ENCODE measurements at places on chromosomes 1 and 21. TPM values are rescaled to one million over a fixed set of nuclear protein-coding genes. Genes with fewer than 3 reads are reported as not detected.

Gene CNIH3
- 2.5 TPM for total RNA-seq

DNA sequence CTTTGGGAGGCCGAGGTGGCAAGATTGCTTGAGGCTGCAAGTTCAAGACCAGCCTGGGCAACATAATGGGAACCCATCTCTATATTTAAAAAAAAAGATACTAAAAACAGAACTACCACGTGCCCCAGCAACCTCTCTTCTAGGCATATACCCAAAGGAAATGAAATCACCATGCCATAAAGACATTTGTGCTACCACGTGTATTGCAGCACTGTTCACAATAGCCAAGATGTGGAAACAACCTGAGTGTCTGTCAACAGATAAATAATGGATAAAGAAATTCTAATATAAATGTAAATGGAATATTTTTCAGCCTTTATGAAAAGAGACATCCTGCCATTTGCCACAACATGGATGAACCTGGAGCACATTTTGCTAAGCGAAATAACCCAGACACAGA lies 128.6 kb downstream of the PCNX2 start:
- DNase-seq, result no peak

DNA sequence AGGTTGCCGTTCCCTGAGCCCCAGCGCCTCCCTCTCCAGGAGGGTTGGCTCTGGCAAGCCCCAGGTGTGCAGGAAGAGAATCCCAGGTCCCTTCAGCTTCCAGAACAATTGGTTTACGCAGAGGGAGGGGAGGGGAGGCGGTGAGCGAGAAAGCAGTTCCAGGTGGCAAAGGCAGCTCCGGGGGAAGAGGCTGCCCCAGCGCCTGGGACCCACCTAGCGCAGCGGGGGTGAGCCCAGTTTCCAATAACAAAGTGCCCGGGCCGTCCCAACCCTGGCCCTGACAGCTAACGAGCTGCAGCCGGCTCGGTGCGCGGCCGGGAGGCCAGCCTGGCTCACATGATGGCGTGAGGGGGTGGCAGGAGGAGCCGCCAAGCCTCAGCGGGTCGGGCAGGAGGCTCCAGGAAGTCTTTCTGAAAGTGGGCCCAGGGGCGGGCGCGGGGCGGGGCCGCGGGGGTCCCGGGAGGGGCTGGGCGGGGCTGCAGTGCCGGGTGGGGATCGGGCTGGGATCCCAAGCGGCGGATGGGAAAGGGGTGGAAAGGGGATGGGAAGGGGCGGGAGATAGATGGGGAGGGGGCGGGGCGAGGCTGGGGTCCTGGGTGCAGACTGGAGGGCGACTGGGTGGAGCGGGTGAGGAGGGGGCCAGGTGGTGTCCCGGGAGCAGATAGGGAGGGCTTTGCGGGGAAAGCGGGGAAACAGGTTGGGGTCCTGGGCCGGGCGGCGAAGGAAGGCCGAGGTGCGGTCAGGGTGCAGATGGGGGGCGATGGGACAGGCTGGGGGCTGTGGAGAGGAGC lies 22.8 kb downstream of the DHRS3 start:
- peak; percentile 86 for DNase-seq

GRCh38 chr1:233138788-233139585 lies 156.5 kb downstream of the PCNX2 start:
- no peak for DNase-seq

DNA sequence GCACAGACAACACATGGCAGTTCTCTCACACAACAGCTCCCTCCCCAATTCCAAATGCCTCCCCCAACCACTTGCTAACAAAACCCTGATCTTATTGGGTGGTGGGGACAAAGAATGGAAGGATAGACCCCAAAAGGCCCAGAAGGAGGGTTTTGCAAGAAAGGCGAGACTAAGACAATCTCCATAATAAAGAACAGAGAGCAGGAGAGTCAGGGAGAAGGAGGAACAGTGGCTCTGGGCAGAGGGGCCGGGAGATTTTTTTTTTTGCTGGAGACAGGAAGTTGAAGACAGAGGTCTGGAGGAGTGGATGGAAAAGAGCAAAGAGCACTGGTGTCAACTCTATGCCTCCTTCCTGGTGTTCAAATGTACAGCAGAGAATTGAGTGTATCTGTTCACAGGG lies 6.5 kb upstream of the C1QA start:
- no peak for DNase-seq

DNA sequence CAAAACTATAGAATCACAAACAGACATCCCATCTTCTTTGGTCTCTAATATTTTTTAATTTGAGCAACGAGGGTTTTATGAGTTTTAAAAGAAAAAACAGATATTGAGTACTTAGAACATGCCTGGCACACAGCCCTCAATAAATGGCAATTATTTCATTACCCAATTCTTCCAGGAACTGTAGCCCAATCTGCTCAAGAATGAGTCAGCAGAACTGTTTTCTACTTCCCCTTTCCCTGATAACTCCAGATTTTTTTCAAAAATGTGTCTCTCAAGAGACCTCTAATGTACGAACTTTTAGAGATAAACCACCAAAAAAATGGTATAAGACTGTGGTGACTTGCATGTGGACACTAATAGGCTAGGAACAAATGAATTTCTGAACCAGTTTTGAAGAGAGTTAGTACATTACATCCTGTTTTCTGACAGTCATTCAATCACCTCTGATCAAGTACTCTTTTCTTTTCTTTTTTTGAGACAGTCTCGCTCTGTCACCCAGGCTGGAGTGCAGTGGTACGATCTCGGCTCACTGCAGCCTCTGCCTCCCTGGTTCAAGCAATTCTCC lies 11.5 kb downstream of the ABL2 start:
- DNase-seq, result peak; percentile 23

- no peak for DNase-seq
Measured at GRCh38 chr1:114369930-114370329, 141.1 kb downstream of the TRIM33 start.

DNA sequence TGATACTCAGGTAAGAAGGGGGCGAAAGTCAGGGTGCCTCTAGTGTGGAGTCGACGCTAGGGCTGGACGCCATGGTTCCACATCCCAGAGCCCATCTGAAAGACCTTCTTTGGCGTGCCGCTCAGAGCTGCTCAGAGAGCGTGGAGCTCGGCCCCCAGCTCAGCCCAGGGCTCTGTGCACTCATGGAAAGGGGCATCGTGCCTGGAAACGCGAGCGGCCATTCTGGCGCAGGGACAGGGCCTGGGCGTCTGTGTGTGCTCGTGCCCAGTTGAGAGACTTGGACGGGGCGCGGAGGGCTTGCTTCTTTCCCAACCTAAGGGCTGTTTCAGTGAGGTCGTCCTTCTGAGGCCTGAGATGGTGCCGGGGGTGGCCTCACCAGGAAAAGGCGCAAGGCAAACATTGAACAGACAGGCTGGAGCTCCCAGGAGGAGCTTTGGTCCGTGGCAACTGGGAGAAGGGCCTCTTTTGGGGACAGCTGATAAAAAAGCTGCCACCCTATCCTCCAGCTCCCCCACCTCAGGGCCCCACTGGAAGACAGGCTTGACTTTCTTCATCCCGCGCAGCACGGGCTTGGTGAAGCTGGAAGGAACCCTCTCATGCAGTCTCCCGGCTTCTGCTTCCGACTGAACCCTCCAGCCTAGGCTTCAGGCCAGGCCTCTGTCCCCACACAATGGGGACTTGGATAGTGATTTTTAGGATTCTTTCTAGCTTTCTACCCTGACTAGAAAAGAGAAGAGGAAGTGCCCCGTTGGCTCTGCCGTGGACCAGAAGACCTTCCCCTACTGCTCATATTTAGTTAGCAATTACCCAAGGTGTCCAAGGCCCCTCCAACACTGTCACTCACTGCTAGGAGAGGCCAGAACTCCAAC lies 77.1 kb downstream of the CD58 start:
- DNase-seq, result no peak

Gene MIXL1
- total RNA-seq, result not detected

DNA sequence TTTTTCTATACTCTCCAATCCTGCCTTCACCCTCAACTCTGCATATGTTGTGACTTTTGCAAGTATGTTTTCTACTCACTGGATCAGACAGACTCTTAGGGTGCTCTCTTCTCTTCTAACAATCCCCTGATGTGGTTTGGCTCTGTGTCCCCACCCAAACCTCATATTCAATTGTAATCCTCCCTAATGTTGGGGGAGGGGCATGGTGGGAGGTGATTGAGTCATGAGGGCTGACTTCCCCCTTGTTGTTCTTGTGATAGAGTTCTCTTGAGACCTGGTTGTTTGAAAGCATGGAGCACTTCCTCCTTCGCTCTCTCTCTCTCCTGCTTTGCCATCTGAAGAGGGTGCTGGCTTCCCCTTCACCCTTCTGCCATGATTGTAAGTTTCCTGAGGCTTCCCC lies 148.9 kb upstream of the IGSF21 start:
- DNase-seq, result no peak

GRCh38 chr1:232437510-232437909 lies 192.4 kb downstream of the SIPA1L2 start:
- DNase-seq, result no peak

Gene OR2L2
- total RNA-seq, result not detected

GRCh38 chr1:3650248-3651025 lies 534 bp upstream of the WRAP73 start:
- DNase-seq, result no peak

Gene BMP8A
- total RNA-seq, result not detected

GRCh38 chr1:185152187-185152767 lies 4.5 kb downstream of the TRMT1L start:
- DNase-seq, result no peak

DNA sequence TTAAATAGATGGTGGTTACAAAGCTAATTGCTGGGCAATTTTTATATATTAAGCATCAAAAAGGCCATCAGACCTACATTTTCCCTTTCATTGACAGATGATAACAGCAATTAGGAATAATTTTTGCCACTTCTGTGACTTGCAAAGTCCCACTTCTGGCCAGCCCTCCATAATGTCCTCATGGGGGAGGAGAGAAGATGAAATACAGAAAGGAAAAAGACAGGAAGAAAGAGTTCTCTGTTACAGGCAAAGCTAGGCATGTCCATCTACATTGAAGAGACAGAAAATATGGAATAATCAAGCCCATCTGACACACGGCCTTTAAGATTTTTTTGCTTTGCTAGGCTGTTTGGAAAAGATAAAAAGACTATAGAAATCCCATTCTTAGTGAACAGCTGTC lies 108.0 kb downstream of the ENAH start:
- no peak for DNase-seq

Gene CRABP2
- total RNA-seq, result 0.95 TPM

DNA sequence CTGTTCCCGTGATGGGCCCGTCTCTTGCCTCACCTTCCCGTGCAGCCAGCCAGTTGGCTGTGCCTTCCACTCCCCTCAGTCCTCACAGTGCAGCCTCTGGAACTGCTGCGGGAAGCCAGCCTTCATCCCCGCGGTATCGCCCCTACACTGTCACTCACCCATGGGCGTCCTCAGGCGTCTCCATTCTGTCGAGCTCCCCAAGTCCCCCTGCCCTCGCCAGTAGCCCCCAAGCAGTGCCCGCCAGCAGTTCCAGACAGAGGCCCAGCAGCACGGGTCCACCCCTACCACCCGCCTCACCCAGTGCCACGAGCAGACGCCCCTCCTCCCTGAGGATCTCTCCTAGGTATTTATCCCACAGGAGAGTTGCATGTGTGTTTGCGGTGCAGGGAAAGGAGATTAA lies 73.5 kb downstream of the UBE4B start:
- no peak for DNase-seq

DNA sequence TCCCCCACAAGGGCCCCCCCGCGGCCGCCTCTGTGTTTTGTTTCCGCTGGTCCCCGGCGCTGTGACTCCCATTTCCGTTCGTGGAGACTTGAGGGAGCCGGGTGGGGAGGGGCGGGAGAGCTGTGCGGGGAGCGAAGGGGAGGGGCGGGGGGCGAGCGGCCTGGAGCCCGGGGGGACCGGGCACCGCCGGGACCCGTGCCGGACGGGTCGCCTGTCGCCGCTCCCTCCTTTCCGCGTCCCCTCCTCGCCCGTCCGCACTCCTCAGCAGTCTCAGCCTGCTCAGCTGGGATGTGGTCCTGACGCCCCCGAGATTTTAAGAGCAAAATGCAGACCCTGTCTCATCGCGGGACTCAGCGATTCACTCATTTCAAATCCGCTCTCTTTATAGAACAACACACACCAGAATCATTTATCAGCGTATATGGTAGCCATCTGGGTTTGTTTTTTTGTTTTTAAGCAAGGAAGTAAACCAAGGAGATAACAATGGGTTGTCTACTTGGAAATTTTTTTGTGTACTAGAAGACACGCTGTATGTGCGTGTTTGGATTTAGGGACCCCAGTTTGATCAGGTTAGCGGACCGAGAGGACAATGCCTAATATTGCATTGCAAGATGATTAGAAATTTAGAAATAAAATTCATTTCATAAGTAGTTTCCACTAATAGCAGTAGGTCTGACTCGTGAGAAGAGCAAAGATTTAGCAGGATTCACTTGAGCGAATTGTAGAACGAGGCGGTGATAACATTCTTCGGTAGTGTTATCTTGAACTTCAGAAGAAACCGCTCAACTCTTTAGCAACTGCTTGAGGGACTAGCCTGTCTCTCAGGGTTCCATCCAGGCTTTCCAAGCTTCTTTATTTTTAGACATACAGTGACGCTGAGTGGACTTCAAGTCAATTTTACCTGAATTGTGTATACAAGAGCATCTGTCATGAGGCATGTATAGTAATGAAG lies 1.1 kb downstream of the GABPA start:
- DNase-seq, result peak; percentile 79

Gene OR2T33
- 0.79 TPM for total RNA-seq

Gene KIF17
- not detected for total RNA-seq

Gene ADSS2
- 36.5 TPM for total RNA-seq

- no peak for DNase-seq
Measured at GRCh38 chr1:173861731-173862145, 6.1 kb downstream of the GAS5 start.

DNA sequence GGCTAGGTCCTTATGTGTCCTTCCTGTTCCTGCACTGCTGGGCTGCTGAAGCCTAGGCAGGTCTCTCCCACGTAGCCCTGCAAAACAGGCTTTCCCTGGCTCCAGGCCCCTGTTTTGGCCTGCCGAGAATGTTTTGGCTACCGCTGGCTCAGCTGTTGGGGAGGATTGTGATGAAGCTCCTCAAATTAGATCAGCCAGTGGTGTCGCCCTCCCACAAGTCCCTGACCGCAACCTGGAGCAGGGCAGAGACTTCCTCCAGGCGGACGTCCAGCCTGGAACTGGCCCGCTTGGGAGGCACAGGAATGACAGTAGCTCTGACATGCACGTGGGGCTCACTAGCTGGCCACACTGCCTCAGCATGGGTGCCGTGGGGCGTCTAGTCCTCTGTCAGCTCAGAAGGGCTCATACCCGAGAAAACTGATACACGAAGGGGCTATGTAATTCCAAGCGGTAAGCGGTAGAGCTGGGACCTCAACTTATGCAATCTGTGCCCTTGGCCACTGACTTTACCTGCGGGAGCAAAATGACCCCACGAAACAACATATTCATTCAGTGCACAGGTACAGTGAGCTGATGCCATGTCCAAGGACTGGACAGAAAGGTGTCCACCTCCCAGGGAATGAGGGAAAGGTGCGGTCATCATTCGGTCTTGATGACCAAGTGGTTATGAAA lies 26.6 kb downstream of the DHRS3 start:
- no peak for DNase-seq

Gene GALNT2
- total RNA-seq, result 40.9 TPM
